NCI-H2029 treated with DMSO at 0.1 percent for 48 hours (cell line): ENCODE measurements at places on chromosomes 4 and X.

DNA sequence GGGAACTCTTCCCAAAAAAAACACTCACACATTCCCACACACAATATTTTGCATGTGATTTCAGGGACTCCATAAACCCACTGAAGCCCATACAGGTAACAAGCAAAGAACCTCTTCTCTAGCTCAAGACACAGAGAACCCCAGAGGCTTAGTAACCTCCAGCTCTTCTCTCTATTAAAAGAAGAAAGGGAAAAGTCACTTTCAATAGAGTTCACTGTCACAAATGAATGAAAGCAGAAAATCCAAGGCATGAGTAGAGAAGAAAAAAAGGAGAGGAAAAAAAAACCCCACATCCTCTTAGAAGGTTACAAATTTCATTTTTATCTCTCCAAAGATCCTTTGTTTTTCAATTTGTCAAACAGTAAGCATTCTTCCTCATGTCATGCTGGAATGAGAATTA is 30.7 kb upstream of the DCLK2 start:
- no peak for DNase-seq

- DNase-seq, result peak; percentile 56
These were observed 72.2 kb upstream of the RBPJ start for GRCh38 chr4:26248647-26249046.

- DNase-seq, result no peak
These were observed 24.8 kb downstream of the HOPX start for GRCh38 chr4:56656346-56656643.

GRCh38 chr4:81214144-81214880 is 710 bp downstream of the PRKG2 start:
- no peak for DNase-seq

DNA sequence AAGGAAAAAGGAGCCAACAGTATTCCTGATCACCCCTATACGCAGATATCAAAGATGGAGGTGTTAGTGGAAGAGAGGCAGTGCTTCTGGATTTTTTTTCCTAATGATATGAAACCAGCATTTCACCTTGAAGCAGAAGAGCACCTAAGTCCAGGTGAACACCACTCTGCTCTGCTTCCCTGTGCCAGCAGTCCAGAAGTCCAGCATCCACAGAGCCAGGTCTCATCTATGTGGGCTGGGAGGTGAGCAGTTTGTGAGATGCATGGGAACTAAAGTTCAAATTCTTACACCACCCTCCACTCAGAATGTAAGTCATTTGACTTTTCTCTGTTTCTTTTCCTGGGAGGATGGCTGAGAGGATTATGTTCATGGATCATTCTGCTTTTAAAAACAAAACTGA is 202.6 kb downstream of the RELL1 start:
- DNase-seq, result no peak

- no peak for DNase-seq
These were observed 273.5 kb upstream of the ADGRL3 start for GRCh38 chr4:60926624-60927023.

DNA sequence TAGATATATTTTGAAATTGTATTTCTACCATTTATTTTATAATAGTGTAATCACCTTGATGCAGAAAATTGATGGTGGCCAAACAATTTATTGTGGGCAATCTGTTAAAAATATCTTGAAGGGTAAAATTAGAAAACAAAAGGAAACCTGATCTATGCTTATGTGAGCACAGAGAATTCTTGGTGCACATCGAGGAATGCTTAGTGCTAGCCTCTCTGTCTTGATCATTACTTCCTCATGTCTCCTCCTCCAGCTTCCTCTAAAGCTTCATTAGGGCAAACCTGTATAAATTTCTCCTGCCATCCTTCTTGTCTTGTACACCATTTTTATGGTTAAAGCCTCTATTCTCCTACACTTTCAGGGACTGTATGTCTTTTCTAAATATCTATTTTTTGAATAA is 725.8 kb downstream of the RAPGEF2 start:
- no peak for DNase-seq

GRCh38 chr4:23889814-23890341 is at the start of gene PPARGC1A:
Gene PPARGC1A (minus strand): TSS chr4:23890047. CDS start chr4:23889957, 90 bp downstream.
- peak; percentile 83 for DNase-seq

GRCh38 chr4:2691952-2692435 is 64.1 kb downstream of the TNIP2 start:
- no peak for DNase-seq

- DNase-seq, result no peak
These were observed 331.3 kb downstream of the GRXCR1 start for GRCh38 chr4:43223820-43224219.

DNA sequence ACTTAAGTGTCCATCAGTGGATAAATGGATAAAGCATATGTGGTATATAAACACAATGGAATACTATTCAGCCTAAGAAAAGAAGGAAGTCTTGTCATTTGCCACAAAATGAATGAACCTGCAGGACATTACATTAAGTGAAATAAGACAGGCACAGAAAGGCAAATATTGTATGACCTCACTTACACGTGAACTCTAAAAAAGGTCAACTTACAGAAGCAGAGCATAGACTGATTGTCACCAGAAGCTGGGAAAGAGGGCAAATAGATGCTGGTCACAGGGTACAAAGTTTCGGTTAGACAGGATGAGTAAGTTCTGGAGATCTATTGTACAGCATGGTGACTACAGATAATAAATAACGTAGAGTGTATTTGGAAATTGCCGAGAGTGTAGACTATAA is 247.7 kb downstream of the RAB28 start:
- no peak for DNase-seq

- DNase-seq, result no peak
These were observed 50.4 kb downstream of the ABLIM2 start for GRCh38 chr4:8108261-8108660.

GRCh38 chr4:144584428-144584827 is 61.5 kb upstream of the HHIP start:
- DNase-seq, result no peak

DNA sequence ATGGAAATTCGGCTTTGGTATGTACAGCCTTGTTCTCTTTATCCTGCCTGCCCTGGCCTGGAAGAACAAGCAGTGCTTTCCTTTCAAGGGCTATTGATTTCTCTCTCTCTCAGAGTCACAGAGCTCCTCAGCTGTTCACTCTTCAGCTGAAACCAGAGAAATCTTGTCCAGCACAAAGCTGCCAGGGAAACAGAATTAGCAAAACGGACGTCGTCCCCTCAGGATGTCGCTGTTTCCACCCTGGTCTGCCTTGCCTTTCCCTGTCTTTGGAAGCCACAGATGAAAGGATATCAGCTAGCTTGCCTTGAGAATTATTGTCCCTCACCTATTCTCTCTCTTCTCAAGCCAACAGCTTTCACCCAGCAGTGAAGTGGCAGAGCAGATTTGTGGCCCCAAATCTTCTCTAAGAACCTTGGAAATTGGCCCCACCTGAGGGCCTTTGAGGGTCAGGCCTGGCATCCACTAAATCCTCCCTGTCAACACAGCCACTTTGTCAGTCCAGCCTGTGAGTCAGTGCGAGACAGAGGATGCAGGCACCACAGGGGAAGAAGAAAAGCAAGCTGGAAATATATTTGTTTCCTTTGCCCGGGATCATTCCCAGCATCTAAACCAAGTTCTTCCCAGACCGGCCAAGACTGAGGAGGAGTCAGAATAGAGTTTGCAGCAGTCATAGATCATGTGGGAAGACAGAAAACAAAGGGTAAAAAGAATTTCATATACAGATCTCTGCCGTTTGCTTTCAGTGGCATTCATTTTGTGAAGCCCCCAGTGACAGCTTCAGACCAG is 63.8 kb upstream of the MTM1 start:
- no peak for DNase-seq

DNA sequence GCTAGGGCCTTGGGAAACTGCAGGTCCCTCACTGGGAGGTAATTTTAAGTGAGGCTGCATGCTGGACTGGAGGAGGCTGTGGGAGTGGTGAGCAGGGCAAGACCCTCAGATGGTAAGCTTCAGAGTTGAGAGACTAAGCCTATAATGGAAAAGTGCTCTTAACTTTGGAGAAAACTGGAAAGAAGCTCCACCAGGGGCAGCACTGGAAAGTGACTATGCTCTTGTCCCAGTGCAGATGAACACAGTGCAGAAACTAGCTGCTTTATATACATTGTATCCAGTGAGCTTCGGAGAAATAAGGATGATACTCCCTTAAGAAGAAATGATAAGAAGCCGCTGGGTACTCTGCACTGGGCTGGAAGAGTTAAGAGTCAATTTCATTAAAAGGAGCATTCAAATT is 3.2 kb upstream of the MAGEB2 start:
- no peak for DNase-seq

- no peak for DNase-seq
These were observed 64.4 kb upstream of the TEX13D start for GRCh38 chrX:124268099-124268498.

- DNase-seq, result no peak
These were observed 144.6 kb downstream of the AMELX start for GRCh38 chrX:11437642-11438379.

- no peak for DNase-seq
These were observed 239.7 kb upstream of the NOCT start for GRCh38 chr4:138775890-138776289.

- no peak for DNase-seq
These were observed 20.8 kb downstream of the GPM6A start for GRCh38 chr4:175791221-175791620.

DNA sequence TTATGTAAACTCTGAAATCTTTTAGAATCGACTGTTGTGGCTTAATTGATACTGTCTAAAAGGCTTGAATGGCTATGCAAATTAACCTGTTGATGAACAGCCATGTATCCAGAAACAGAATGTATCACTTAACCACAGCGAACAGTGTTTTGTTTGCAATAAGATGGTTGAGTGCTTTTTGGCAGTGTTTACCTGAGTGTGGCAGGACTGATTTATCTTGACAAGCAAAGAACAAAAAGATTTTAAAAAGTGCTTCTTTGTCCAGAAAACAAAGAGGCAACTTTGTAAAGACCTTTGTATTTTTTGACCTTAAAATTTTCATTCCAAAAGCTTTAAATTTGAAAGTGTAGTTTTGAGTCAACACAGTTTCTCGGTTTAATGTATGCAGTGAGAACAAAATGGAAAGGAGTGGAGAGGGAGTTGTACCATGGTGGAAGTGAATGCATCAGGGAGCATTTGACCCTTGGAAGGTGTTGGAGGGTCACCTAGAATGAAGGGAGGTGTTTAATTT is 18.0 kb downstream of the ARHGAP10 start:
- DNase-seq, result peak; percentile 29

DNA sequence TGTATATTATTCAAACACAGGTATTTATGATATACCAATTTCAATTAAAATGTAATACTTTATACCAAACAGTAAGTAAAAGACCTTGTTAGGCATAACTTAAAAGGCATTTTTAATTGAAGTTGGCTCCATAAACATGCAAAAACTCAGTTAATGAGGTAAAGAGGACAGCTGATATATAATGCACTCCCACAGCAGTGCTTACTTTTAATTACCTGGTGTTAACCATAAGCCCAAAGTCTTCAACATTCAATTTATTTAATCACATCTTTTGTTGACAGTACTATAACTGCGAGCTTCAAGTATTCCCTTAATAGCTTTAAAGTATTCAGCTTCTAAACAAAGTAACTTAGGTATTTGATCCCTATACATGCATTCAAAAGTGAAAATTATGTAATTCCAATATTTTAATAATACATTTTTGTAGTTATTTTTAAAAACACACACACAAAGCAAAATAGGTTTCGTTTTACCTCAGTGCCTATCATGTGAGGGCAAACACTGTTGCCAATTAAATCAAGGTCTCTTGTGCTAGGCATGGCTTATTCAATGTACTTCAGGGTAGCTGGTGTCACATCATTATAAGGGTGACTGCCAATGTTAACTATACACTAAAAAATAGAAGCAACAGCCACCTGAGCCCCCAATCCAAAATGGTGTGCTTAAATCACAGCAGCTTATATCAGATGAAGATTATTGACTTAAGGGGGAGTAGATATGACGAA is 197.1 kb downstream of the LRBA start:
- DNase-seq, result no peak

GRCh38 chrX:154505734-154506133 is 10.3 kb downstream of the FAM3A start:
- DNase-seq, result no peak

DNA sequence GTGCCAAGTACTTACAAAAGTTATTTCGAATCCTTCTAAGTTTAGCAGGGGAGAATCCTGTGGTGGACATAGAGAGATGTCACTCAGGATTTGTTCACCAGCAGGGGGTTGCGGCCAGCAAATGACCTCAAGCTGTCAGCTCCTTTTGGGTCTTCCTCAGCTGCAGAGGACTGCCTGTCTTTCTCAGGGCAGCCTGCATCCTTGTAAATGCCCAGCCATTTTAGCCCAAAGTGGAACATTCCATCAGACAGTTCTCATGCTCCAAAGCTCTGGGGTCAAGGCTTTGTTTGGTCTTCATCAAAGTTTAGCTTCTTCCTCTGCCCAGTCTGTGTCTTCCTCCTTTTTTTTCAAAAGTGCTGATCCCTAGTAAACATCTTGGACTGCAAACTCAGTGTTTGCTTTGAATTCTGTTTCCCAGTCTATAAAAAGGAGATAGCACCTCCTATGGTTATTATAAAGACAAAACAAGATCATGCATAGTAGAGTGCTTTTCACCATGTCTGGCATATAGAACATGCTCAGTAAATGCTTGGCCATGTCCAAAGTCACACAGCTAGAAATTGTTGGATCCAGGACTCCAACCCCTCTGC is 156.4 kb upstream of the GATB start:
- no peak for DNase-seq

- no peak for DNase-seq
These were observed 137.9 kb downstream of the GPC3 start for GRCh38 chrX:133847340-133847994.

DNA sequence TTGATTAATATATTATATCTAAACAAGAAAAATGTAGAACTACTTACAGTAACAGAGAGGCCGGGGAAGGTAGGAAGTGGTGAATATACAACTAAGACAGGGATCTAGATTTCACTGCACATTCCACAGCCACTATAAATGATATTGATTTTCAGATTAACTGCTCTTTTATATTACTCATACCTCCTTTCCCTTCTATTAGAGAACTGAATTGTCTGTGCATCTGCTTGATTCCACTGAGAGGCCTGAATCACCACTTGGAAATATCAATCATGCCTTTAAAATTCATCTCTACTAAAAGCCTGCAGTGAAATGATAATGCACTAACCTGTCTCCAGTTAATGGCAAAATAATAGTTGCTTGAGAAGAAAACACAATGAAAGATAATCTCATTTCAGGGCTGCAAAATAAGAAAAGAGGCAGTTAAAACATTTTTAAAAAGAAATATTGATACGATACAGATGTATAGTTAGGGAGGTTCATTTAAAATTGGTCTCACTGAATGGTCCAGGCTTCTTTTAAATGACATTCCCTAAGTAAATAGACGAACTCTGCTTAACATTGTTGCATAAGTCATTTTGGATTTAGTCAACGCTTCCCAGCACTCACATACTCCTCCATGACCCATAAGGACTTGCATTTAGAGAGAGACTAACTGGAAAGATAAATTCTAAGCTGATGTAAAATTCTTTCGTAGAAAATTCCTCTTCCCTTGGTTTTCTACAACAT is 3.8 kb downstream of the ANTXR2 start:
- no peak for DNase-seq

DNA sequence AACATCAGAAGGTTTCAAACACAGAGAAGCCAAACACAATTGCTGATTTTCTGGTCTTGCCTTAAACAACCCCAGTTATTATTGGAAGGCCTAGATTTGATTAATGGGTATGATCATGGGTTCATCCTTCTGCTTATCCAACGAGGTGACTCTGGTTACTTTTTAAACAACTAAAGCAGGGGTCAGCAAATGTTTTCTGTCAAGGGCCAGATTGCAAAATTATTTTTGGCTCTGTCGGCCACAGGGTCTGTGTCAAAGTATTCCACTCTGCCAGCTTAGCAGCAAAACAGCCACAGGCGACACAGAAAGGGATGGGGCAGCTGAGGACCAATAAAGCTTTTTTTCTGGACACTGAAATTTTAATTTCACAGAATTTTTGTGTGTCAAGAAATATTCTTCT is 249.1 kb upstream of the STS start:
- no peak for DNase-seq
